ENCODE measurements at places on chromosomes 5 and 9. TPM values are rescaled to one million over a fixed set of nuclear protein-coding genes. Genes with fewer than 3 reads are reported as not detected.

GRCh38 chr5:146321571-146321970 lies 17.1 kb upstream of the POU4F3 start:
- DNase-seq = no peak

GRCh38 chr5:24222876-24223275 lies 421.9 kb downstream of the CDH10 start:
- no peak for DNase-seq

GRCh38 chr9:35728041-35728971 lies 3.7 kb downstream of the TLN1 start:
- DNase-seq = peak; percentile 70

DNA sequence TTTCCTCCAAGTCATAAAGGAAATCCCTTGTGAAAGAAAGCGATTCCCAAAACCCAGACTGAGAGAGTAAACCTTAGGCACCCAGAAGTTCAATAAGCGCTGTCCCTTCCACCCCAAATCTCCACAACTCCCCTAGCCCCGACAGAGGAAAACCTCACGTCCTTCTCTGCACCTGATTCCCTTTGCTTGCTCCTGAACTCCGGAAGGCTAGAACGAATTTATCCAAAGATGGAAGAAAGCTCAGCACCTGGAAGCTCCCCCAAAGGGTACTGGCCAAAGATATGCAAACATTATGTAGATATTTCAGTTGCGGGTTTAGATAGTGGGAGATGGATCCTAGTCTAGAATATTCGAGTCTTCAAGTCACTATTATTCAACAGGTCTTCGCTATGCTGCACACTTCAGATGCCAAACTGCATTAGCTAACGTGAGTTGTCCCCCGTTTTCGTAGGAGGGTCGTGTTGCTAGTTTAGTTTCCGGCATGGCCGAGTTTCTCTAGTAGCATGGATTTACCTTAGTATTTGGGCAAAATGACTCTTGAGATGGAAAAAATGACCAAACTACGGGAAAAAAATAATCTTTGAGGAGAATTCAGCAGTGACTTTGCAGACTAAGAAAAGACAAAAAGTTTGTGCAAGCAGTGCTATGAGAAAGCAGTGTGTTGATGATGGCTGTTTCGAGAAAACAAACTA lies 27.7 kb downstream of the NR2F1 start:
- DNase-seq = no peak

GRCh38 chr5:57082441-57083067 lies 91.3 kb upstream of the GPBP1 start:
- DNase-seq = no peak

DNA sequence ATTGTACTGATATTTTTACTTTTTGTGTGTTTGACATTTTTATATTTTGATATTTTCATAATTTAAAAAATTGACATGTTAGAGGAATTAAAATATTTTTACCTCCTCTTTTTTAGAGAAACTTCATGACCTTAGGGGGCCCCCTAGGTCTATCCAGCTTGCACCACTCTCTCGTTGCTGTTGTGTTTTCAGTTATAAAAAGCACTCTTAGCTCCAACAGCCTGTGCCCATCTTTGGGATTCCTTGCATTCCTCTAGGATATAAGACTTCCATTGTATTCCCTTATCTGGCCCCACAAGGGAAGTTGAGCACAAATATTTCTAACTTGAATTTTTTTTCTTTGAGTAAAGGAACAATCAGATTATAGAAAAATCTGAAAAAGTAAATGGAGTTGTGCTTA lies 245.3 kb downstream of the SH3GL2 start:
- no peak for DNase-seq

GRCh38 chr5:137564398-137564961 lies 65.4 kb upstream of the SPOCK1 start:
- no peak for DNase-seq

- no peak for DNase-seq
Measured at GRCh38 chr5:124044613-124045012, 532.6 kb downstream of the CSNK1G3 start.

DNA sequence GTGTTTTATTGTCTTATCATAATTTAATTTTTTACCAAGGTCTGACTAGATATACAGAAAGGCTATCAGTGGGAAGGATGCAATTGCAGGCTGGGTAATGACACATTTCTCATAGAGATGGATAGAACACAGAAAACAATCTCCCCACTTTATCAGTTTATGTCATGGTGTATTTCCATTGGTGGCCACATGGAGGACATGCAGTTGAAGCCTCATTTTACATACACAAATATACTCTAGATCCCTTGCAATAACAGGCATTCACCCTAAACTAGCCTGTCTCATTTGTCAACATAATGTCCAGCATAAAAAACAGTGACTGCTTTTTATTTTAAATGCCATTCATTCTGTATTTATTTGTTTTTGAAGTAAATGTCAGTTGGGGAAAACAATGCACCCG lies 526.3 kb downstream of the GABRG2 start:
- DNase-seq = no peak

- DNase-seq = no peak
Measured at GRCh38 chr5:113713051-113713450, 199.6 kb downstream of the YTHDC2 start.

GRCh38 chr5:5313101-5313635 lies 109.3 kb upstream of the ICE1 start:
- peak; percentile 55 for DNase-seq

GRCh38 chr5:2515180-2515764 lies 236.2 kb downstream of the IRX2 start:
- DNase-seq = no peak

- DNase-seq = no peak
Measured at GRCh38 chr5:139796061-139796806, 626 bp downstream of the PSD2 start.

Gene COL23A1
- 0.86 TPM for total RNA-seq

Gene FAM81B
- not detected for total RNA-seq

Gene SCGB3A1
- 1.3 TPM for total RNA-seq

Gene ATOX1
- 88.0 TPM for total RNA-seq

Gene PTPRD
- total RNA-seq = 35.9 TPM

Gene SUSD3
- total RNA-seq = 5.0 TPM

Gene CCL27
- not detected for total RNA-seq

Gene CDH10
- 0.14 TPM for total RNA-seq

Gene LHX6
- total RNA-seq = 4.5 TPM
